T-helper 2 cell treated with Interferon-gamma antibody and Interleukin-4, amounts not matched to agents 100 ng/mL and 5 ng/mL, for 36 hours (primary cell): ENCODE measurements at places on chromosomes 2 and 18. TPM values are rescaled to one million over a fixed set of nuclear protein-coding genes. Genes with fewer than 3 reads are reported as not detected.

Gene ANKRD30BL
- not detected in 2 replicates for total RNA-seq

Gene DLGAP1
- total RNA-seq = not detected in 2 replicates

Gene CDH20
- not detected in 2 replicates for total RNA-seq

Gene TCF23
- not detected in 2 replicates for total RNA-seq

Gene LTBP1
- 0.30 and 0.75 TPM in 2 replicates for total RNA-seq

Gene MBD1
- total RNA-seq = 95.6 and 104 TPM in 2 replicates

Gene GULP1
- not detected in 2 replicates for total RNA-seq

Gene SCYGR3
- total RNA-seq = not detected in 2 replicates

Gene GPR148
- total RNA-seq = not detected in 2 replicates

Gene STAMBP
- 35.9 and 37.0 TPM in 2 replicates for total RNA-seq

Gene ALK
- total RNA-seq = not detected in 2 replicates

Gene PLCD4
- 0.30 and 0.48 TPM in 2 replicates for total RNA-seq

Gene C2orf69
- 15.8 and 16.1 TPM in 2 replicates for total RNA-seq
